Motor neuron (in vitro differentiated cells): ENCODE measurements at places on chromosomes 16 and 17. TPM values are rescaled to one million over a fixed set of nuclear protein-coding genes. Genes with fewer than 3 reads are reported as not detected.

GRCh38 chr16:66324815-66325515 is 41.5 kb upstream of the CDH5 start:
- ATAC-seq, result no peak

DNA sequence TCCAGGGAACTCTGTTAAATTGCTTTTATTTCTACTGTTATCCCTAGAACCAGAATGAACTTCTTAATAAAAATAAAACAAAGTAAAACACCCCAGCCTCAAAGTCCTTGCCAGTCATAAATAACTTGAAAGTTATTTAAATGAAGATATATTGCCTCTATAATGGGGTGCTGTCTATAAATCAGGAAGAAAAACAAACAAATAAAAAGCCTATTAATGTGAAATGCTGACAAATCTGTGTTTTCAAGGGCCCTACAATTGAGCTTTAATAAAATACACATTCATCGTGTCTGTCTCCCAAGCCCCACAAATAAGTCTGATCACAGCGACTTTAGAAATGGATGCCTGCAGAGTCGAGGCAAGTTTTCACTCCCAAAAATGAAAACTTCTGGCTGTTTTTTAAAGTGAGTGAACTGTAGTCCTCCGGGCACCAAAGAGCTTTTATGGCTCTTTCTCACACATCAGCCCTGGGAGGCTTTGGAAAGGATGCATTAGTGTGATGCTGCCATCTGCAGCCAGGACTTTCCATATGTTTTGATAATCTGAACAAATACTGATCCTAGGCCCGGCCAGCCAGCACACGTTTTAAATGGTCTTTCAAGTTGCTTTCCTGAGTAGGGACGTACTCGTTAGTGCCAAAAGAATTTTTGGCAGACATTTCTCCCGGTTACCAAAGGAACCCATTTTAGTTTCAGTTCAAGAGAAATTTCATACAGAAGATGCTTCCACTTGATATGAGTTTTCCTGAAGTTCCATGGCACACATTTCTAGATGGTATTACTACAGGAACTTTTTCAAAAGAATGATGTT is 16.3 kb downstream of the NACA2 start:
- no peak for ATAC-seq

GRCh38 chr16:85612191-85612800 is 826 bp upstream of the GSE1 start:
- peak; percentile 3 for ATAC-seq

DNA sequence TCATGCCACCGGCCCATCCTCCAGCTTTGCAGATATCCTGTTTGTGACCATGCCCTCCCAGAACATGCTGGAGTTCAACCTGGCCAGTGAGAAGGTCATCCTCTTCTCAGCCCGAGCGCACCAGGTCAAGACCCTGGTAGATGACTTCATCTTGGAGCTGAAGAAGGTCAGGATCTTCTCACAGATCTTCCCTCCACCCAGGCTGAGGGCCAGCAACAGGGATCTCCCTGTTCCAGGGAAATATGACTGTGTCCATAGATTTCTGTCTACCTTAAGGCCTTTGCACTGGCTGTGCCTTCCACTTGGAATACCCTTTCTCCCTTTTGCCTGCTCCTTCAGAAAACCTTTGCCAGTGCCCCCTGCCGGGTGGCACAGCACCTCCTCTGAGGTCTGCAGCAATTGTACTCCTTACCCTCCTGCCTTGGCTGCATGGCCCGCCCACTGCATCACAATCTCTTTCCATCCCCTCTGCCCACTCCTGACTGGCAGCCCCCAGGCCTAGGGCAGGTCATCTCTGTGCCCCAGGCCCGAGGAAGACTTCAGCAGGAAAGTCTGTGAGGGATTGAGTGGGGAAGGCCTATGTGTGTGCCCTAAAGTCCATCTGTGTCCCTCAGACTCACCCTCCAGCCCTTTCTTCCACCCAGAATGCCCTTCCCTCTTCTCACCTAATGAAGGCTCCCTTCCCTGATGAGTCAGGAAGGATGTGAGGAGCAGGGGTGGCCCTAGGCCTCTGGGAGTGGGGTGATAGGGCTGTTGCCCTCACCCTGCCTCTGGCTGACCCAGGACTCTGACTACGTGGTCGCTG is 27.3 kb upstream of the ALKBH5 start:
- ATAC-seq, result no peak

- no peak for ATAC-seq
These were observed 77.6 kb downstream of the CCDC182 start for GRCh38 chr17:57667461-57667923.

DNA sequence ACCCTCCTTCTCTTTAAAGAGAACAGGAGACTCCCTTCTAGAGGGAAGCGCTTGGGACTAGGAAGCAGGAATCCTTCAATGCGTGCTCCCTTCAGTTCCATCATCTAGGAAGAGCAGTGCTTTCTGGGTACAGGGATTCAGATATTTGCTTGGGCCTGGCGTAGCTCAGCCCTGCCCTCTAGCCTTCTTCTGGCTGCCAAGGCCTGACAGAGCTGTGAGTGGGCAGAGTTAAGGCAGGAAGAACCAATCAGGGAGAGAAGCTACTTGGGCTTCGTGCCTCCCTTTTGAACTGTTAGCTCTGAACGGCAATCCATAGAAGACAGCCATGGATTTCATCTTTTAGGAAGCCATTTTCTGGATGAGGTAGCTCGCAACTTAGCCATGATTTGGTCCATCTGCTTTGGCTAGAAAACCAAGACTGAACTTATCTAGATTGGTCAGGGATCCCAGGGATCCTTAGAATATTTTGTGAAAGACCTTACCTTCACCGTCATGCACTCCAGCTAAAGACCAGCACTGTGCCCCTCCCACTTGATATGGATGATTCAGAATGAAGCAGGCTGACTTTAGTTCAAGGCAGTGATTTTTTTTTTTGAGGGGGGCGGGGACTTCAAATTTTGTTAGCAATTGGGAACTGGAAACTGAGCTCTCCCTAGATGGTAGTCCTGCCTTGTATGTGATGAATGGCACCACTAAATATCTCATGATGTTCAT is 2.5 kb upstream of the CORO6 start:
- ATAC-seq, result no peak

The HNF1B gene
- 0.50 and 0.52 TPM in 2 replicates for total RNA-seq

The EME1 gene
- total RNA-seq, result 0.65 and 0.66 TPM in 2 replicates

- ATAC-seq, result no peak
These were observed 33.4 kb upstream of the SLC38A10 start for GRCh38 chr17:81328489-81328888.

GRCh38 chr16:77514500-77515220 is 79.8 kb upstream of the ADAMTS18 start:
- no peak for ATAC-seq

DNA sequence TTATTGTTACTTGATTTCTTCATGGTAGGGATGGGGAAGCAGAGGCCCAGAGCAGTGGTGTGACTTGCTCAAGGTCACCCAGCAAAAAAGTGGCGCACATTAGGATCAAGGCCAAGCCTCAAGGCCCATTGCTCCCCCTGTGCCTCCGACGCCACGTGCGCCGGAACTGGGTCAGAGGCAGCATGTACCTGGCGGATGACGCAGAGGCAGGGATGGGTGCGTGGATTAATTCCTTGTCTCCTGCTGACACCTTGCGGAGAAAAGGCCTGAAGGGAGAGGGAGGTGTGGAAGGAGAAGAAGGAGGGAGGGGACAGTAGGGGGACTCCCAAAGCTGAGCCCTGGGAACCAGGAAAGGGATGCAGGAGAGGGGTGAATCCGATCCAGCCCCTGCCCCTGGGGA is 18.5 kb downstream of the SBK1 start:
- no peak for ATAC-seq

GRCh38 chr17:12627781-12628451 is 37.8 kb upstream of the MYOCD start:
- no peak for ATAC-seq

The TOM1L2 gene
- total RNA-seq, result 19.9 and 21.0 TPM in 2 replicates

The CCL8 gene
- total RNA-seq, result 0.25 and 0.38 TPM in 2 replicates

The NPIPA3 gene
- 2.9 and 3.3 TPM in 2 replicates for total RNA-seq

The FGF11 gene
- total RNA-seq, result 0.97 and 1.5 TPM in 2 replicates

DNA sequence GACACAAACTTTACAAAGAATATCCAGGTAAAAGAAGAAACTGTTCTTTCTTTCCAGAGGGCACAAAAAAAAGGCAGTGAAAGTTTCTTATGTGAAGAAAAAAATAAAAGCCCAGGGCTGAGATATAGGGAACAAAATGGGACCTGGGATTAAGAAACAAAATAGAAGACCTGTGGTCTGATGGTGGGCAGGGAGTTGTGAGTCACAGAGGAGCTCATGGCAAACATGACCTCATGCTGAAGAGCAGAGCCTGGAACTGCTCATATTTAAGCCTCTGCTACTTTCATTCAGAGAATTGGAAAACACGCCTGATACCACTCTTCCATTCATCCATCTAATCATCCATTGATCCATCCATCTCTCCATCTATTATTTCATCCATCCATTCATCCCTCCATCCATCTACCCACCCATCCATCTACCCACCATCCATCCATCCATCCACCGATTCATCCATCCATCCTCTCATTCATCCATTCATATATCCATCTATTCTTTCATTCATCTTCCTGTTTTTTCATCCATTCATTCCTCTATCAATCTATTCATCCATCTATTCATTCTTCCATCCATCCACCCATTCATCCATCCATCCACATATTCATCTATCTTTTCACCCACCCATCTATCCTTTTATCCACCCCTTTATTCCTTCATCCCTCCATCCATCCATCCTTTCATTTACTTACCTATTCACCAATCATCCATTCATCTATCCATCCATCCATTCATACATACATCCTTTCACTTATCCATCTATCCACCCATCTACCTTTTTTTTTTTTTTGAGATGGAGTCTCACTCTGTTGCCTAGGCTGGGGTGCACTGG is 30.0 kb downstream of the WFDC1 start:
- ATAC-seq, result no peak

DNA sequence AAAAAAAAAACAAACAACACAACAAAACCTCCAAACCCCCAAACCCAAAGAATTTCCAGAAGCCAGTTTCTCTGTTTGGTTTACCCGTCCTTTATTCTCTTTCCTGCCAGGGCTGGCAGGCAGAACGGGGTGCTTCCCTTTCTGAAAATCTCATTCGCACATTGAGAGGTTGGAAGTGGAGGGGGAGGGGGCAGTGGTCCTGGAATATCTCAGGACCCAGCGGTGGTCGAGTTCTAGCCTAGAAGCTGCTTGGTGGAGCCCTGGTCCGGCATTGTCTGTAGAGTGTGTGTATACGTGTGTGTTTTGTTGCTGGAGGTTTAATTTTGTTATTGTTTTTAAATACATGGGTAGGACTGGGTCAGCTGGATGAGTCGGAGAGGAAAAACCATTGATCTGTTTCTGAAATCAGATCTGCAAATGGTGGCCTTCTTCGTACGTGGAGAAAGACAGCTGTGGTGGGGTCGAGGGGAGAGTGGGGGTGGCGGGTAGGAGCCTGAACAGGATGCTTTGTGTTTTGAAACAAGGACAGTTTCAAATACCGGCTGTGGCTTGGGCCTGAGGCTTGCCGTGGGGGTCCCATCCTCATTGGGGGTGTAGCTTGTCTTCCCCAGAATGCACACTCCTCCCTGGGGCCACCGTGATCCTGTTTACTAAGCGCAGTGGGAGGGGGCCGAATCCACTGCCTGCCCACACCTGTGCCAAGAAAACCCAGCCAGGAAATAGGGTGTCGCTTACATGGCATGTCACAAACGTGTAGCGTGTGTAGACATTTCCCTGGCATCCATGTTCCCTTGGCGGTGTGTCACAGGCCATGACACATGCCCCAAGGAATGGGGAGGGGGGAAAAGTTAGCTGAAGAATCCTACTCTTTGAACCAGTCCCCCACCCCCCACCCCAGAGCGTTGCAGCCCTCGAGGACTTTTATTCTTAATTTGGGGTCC is 1.6 kb downstream of the CMIP start:
- ATAC-seq, result no peak

GRCh38 chr16:4322121-4323052 is 6.5 kb downstream of the GLIS2 start:
- no peak for ATAC-seq

DNA sequence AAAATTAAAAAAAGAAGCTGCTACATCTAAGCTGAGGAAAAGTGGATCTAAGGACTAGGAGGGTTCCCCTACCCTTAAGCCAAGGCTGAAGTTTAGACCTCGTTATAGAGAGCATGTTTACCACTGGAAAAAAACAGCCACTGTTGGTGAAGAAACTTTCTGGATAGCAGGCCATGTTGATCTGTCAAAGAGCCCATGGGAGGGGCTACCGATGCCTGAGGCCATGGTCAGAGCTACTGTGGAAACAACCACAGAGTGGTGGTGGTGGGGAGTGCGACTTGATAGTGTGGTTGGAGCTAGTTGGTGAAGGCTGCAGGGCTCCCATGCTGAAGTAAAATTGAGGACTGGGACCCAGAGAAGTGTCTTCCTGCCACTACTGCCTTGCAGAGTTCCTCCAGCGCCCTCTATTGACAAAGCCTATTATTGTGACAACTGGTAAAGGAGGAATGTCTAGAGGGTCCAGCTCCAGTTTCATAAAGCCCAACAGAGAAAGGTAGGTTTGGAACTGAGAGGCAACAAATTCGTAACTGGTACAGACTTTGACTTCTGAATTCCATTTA is 12.7 kb upstream of the FAM20A start:
- no peak for ATAC-seq

DNA sequence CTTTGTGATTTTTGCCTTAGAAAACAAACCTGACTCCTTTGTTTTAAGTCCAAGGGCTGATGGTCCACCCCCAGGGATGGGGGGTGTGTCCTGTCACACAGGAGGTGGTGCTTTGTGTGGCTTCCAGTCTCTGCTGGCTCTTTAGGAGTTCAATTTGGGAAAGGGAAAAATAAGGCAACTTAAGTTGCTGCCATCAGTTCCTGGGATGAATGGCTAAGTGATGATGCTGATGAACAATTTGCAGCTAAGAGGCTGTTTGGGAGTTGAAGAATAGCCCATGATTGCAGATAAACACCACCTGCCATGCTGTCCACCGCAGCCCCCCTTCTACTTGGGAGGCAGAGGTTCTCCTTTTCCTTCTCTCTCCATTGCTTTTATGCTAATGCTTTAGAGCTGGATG is 40.2 kb downstream of the ARL4D start:
- ATAC-seq, result no peak

- peak; percentile 31 for ATAC-seq
These were observed 43.6 kb upstream of the CACNG4 start for GRCh38 chr17:66920950-66921349.

DNA sequence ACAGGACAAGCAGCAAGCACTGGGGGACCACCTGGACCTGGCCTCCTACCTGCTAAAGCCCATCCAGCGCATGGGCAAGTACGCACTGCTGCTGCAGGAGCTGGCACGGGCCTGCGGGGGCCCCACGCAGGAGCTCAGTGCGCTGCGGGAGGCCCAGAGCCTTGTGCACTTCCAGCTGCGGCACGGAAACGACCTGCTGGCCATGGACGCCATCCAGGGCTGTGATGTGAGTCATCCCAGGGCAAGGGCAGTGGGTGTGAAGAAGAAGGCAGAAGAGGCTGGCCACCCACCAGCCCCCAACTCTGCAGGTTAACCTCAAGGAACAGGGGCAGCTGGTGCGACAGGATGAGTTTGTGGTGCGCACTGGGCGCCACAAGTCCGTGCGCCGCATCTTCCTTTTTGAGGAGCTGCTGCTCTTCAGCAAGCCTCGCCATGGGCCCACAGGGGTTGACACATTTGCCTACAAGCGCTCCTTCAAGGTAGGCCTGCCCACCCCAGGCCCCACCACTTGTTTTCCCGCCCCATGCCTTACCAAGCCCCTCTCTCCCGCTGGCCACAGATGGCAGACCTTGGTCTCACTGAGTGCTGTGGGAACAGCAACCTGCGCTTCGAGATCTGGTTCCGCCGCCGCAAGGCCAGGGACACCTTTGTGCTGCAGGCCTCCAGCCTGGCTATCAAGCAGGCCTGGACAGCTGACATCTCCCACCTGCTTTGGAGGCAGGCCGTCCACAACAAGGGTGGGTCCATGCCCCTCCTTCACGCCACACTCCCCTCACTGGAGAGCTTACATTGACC is 7.3 kb downstream of the PLEKHG4 start:
- no peak for ATAC-seq

- ATAC-seq, result no peak
These were observed 512 bp upstream of the ADAMTS18 start for GRCh38 chr16:77435272-77435820.

The UBB gene
- 1,295 and 1,422 TPM in 2 replicates for total RNA-seq
